Stimulated activated CD4-positive, alpha-beta T cell treated with anti-CD3 and anti-CD28 coated beads, Interleukin-1b, Interleukin-23, amount 100 ng/mL, for 4 hours (primary cell): ENCODE measurements at places on chromosomes 5 and 9.

- DNase-seq = no peak
Observed at GRCh38 chr5:28346696-28347095, 1308.3 kb upstream of the CDH9 start.

GRCh38 chr5:44983006-44983405, 174.3 kb downstream of the MRPS30 start:
- no peak for DNase-seq

- no peak for DNase-seq
Observed at GRCh38 chr5:120239086-120239485, 225.0 kb upstream of the PRR16 start.

GRCh38 chr9:33731625-33732024, 63.7 kb upstream of the PRSS3 start:
- DNase-seq = no peak

GRCh38 chr5:72314571-72315172, 5.4 kb downstream of the MRPS27 start:
- DNase-seq = no peak

GRCh38 chr5:43245724-43246385, 53.8 kb downstream of the NIM1K start:
- DNase-seq = no peak

GRCh38 chr9:5920860-5921328, 30.2 kb downstream of the MLANA start:
- no peak for DNase-seq

DNA sequence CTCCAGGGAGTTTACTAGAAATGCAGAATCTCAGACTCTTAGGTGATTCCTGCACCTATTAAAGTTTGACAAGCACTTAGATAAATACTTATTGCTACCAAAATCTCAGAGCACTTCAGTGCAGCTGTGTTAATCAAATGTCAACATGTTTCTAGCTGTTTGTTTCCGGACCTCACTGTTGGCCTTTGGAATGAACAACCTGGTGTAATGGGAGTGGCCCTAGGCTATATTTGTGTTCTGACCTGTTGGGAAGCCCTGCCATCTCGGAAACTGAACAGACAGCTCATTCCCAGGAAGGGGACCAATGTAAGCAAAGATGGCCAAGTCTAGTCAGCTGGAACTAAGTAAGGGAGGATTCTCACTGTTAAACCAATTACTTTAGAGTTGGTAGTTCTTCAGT, 145.0 kb upstream of the SLC28A3 start:
- no peak for DNase-seq

DNA sequence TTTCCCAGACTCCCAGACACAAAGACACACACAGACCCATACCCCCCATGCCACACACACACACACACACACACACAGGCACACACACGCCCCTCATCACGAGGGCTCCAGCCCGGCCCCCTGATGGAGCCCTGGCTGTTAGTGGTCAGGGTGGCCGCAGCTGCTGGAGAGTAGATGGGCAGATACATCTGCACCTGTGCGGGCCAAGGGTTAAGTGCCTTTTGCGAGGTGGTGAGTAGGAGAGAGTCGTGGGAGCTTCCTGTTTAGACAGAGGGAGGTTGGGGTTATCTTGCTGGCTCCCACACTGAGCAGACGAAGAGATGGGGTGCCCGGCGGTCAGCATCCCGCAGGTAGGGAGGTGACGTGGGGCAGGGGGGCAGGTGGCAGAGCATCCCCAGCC, 8.2 kb downstream of the PRRX2 start:
- DNase-seq = no peak

- DNase-seq = no peak
Observed at GRCh38 chr5:115979201-115980041, 17.1 kb downstream of the LVRN start.

DNA sequence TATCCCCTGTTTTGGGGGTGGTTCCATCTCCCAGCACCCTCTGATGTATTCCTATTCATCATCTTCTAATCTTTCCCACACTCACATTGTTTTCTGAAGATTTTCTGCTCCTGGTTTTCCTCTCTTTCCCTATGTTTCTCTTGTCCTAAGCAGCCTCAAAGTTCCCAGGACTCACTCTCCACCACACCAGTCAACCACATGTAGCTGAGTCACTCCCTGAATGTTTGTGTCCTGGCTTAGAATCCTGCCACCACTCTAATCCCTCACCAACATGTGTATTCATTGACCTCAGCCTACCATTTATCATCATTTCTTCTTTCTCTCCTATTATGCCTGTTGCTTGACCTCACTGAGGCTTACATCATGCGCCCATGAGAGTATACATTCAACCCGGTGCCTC, 282.4 kb upstream of the ADAMTS16 start:
- DNase-seq = no peak

DNA sequence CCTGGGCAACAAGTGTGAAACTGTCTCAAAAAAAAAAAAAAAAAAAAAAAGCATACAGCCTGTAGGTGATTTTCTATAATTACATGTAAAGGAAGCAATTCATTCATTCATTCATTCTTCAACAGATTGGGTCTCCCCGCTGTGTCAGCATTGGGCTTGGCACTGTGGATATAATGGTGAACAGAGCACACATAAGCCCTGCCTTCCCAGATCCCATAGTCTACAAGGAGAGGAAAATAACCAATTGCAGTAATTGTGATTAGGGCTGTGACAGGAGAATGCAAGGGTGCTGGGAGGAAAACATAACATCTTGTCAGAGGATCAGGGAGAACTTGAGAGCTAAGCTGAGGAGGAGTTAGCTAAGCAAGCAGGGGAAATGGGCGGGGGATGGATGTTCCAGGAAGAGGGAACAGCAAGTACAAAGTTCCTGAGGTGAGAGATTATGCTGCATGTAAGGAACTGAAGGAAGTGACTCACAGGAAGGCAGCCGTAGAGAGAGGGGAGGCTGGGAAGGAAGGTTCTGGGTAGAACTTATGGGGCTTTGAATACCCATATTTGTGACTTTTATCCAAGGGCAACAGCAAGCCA, 24.0 kb upstream of the KLF9 start:
- DNase-seq = no peak

GRCh38 chr9:89667726-89668125, 62.9 kb downstream of the GADD45G start:
- no peak for DNase-seq

DNA sequence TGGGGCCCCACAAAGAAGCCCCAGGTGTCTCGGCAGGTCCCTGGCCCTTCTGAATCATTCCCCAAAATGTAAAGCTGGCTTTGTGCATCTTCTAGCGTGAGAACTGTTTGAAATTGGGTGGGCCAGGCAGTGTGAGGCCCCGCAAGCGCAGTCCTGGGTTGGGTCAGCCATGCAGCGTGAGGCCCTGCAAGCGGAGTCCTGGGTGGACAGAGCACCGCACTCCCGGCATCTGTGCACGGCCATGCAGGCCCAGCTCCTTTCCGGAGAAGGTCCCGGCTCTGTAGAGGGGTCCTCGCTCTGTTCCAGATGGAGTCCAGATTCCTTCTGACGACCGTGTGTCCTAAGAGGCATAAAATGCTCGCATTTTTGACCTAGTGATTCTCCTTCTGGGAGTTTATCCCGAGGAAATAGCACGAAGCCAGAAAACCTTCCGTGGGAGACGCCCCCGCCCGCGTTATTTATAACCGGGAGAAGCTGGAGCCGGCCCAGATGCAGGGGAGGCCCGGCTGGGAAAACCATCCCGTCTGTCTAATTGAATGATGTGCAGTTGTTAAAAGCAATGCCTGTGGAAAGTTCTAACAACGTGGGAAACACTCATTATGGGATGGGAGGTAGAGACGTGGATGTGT, 19.4 kb upstream of the NOTCH1 start:
- no peak for DNase-seq

DNA sequence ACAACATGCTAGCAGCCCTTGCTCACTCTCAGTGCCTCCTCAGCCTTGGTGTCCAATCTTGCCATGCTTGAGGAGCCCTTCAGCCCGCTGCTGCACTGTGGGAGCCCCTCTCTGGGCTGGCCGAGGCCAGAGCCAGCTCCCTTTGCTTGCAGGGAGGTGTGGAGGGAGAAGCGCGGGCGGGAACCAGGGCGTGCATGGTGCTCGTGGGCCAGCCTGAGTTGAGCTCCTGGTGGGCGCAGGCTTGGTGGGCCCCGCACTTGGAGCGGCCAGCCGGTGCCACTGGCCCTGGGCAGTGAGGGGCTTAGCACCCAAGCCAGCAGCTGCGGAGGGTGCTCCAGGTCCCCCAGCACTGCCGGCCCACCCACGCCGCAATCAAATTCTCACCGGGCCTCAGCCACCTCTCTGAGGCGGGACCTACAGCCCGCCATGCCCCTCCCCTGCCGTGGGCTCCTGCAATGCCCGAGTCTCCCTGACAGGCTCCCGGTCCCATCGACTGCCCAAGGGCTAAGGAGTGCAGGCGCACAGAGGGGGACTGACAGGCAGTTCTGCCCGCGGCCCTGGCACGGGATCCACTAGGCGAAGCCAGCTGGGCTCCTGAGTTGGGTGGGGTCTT, 333.5 kb downstream of the KCNN2 start:
- DNase-seq = no peak

DNA sequence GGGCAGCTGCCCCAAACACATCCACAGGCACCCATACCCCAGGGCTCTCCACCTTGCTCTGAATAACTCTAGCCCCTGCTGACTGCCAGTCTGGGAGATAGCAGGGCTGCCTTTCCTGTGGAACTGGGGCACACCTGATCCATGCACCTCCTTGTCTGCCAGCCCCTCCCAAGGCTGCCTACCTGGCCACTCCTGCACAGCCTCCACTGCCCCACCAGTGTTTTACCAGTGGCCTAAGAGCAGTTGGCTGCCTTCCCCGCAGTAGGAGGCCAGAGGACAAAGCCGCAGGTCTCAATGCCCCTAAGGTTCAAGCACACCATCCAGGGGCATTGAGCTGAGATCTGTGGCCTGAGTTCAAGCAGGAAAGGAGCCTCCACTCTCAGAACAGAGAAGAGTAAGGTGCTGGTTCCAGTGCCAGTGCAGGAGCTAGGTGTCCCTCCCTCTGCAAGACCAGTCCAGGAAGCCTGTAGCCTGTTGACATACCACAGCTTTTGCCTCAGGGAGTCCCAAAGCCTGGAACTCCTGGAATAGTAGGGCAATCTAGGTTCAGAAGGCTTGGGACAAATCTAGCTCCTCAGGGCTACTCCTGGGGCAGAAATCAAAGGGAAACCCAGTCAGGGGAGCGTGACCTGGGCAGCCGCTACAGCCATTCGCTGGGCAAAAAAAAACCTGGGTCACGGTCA, 514.5 kb upstream of the PTGER4 start:
- no peak for DNase-seq

GRCh38 chr5:157463621-157464518, 3.9 kb downstream of the NIPAL4 start:
- DNase-seq = no peak

GRCh38 chr5:13740471-13740870, 204.0 kb downstream of the DNAH5 start:
- no peak for DNase-seq

GRCh38 chr9:80893190-80893589, 796.2 kb downstream of the TLE1 start:
- DNase-seq = no peak

DNA sequence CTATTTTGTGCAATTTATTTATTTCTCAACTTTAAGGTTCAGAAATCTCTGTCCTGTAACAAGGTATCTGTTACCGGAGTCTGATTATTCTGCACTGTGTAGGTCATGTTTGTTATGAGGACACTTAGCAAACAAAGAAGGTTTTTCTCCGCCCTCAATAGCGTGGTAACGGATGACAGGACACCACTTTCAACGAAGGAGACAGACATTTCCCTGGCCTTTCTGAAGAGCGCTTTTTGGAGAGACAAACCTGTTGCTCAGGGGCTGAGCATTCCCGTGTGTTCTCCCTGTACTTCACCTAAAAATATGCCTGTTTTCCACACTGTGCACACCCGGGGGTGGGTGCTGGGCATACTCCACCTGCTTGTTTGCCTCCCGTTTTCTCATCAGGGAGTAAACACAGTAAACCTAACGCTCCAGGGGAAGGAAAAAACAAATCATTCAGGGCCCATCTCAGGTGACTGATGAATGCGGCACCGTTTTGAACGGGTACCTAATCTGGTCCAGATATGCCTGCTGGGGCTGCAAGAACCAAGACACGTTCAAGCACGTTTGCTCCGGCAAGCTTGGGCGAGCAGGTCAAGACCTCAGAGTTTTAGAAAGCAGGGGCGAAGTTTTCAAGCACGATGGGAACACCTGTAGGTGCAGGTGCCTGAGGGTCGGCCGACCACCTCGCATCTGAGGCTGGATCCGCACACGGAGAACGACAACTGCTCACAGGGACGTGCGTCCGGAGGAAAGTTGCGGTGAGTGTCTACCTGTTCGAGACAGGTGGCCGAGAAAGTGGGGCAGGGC, 859 bp downstream of the RETREG1 start:
- no peak for DNase-seq

- no peak for DNase-seq
Observed at GRCh38 chr5:167769846-167770413, 521.5 kb upstream of the WWC1 start.

GRCh38 chr9:16363073-16363781, 507.2 kb downstream of the BNC2 start:
- no peak for DNase-seq

GRCh38 chr5:133343196-133343595, 269.1 kb downstream of the FSTL4 start:
- DNase-seq = no peak

DNA sequence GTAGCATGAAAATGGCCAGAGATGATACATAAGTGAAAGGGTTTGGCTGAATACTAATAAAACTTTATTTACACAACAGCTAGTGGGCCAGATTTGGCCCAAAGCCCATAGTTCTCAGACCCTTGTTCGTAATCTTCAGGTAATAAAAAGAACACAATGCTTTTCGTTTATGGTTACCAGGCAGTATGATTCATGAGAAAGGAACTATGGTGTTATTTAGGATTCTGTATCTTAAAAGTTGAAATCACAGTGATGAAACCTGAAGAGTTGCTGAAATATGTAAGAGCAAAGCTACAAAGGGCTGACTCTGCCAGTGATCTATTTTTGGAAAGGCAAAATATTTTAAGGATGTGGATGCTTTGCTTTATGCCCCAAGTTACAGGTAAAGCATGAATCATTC, 192.7 kb downstream of the SMC2 start:
- no peak for DNase-seq

DNA sequence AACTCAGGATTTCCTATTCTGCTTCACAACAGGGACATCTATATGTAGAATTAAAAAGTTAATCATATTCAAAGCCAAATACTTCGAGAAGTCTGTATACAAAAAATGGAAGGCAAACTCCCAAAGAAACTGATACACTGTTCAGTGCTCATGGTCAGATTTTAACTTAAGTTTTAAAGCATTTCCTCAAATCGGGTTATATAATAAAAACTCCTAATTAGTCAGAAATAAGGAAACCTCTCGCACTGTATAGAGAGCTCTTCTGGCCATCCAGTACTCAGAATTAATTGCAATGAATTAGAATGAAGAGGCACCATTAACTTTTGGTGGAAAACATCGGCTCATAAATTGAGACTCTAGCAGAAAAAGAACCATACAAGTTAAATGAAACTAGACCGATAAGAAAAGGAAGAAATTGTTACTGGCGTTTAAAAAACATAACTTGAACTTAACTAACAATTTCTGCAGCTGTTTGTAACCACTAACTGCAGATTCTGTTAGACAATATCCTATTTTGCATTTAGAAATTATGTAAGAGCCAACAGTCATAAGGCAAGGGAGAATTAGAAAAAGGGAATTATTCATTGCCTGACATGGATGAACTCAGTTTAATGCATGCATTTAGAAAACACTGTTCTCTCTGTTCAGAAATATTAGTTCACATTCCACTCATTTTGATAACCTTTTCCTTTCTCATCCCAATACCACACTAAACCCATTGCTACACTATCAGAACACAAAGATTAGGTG, 96.6 kb downstream of the FNBP1 start:
- DNase-seq = no peak
